Occipital lobe (tissue), 3 donors: ENCODE measurements at places on chromosomes 16 and 17.
A peak's percentile ranks its signal among the peaks of the same experiment; 100 is the strongest.

DNA sequence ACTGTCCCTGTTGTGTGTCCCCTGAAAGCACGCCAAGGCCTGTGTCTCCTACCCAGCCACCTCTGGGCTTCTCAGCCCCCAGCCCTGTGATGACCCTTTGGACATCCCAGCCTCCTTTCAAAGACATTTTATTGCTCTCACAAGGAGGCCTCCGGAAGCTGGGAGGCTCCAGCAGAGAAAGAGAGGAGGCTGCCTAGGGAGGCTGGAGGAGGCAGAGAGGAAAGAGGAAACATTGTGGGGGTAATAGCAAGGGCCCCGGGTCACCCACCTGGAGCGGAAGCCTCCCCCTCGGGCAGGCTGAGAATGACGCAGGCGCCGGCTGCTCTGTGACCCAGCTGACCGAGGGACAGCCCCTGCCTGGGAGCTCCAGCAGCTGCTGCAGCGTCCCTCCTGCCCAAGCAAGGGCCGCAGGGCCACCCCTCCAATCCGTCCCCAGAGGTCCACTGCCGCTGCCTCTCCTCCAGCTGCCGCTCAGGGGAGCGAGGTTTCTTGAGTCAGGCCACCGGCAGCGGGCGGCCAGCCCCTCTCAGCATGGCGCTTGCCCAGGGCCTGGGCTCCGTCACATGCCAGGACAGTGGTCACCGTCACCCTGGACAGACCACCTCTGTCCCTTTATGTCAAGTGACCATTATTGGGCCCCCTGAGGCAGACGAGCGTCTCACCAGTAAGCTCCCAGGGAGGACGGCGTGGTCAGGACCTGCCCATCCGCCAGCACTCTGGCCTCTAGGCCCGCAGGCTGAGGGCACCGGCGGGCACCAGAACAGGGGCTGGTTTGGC lies 29.3 kb downstream of the ACTG1 start:
- no peak for DNase-seq

DNA sequence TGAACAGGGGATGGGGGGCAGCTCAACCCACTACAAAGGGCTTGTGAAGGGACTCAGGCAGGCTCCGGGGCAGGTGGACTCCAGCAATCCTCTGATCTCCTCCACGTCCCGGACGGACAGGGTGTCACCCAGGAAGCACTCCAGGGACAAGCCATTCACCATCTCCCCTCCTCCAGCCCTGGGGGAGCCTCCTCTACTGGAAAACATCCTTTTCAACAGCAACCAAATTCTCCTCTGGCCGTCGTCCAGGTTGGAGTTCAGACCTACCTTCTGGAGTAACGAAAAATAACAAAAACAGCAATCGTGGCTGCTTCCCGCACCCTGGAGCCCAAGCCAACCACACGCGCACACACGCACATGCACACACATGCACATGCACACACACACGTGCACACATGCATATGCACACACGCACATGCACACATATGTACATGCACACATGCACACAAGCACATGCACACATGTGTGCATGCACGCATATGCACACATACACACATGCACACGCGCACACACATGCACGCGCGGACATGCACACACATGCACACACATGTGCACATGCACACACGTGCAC lies 8.9 kb upstream of the RBFOX3 start:
- no peak for DNase-seq

GRCh38 chr16:85553436-85554113 lies 59.5 kb upstream of the GSE1 start:
- no peak for DNase-seq

GRCh38 chr17:885971-886571 lies 93.5 kb downstream of the NXN start:
- no peak for DNase-seq

DNA sequence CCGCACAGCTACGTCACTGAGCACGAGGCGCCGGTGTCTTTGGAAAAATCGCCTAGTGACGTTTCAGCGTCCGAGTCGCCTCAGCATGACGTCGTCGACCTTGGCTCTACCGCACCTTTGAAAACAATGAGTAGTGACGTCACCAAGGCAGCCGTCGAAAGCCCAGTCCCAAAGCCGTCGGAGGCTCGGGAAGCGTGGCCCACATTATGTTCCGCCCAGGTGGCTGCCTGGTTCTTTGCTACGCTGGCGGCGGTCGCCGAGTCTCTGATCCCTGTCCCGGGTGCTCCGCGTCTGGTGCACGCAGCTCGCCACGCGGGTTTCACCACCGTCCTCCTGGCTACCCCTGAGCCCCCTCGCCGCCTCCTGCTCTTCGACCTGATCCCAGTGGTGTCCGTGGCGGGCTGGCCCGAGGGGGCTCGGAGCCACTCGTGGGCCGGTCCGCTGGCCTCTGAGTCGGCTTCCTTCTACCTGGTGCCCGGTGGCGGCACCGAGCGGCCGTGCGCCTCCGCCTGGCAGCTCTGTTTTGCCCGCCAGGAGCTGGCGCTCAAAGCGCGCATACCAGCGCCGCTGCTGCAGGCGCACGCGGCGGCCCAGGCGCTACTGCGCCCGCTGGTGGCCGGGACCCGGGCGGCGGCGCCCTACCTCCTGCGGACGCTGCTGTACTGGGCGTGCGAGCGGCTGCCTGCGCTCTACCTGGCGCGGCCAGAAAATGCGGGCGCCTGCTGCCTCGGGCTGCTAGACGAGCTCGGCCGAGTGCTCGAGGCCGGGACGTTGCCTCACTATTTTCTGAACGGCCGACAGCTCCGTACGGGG lies 1.5 kb downstream of the TMEM102 start:
- DNase-seq = no peak

GRCh38 chr17:47967607-47968252 lies 3.2 kb upstream of the CDK5RAP3 start:
- DNase-seq = no peak

DNA sequence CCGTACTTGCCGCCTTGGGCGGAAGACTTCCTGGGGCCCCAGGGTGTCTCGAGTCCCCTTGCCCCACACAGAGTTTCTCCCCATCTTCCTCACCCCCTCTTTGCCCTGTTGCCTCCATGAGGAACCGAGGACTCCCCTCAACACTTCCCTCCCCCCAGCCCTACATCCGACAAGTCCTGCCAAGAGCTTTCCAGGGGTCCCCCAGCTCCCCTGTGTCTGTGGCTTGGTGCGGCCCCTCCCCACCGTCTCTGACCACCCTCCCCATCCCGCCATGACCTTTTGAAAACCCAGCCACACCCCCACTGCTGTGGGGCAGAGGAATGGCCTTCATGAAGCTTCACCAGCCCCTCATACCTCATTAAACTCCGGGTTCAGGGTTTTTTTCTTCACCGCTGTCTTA lies 11.4 kb downstream of the SCGB1C2 start:
- no peak for DNase-seq

GRCh38 chr17:83035722-83036121 lies 43.7 kb upstream of the METRNL start:
- DNase-seq = no peak

GRCh38 chr16:2467528-2468232 lies 3.4 kb upstream of the NTN3 start:
- DNase-seq = peak; percentile 52

DNA sequence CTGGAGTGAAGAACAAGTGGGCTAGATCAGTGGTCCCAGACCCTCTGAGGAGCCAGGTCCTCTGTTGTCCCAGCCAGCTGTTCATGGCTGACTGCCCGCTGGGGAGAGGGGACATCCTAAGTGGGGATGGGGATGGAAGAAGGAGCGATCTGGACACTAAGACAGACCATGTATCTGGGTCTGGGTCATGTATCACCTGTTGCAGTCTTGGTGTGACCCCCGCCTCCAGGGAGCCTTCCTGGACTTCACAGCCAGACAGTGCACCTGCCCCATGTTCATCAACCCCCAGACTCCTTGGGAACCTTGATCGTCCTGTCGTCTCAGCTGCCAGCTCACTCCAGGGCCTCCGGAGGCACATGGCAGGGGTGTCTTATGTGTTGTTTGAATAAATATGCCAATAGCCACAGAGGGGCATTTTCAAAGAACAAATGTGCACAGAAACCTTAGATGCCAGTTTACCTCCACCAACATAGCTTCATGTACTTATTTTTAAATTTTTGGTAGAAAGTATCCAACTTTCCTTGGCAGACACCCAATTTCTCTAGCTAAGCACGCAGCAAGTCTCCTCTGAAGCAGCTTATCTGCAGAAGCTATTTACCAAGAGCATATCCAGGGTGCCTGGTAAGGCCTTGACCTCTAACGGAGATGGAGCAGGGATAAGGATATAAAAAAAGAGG lies 43.2 kb downstream of the CRISPLD2 start:
- DNase-seq = no peak

GRCh38 chr16:31301708-31302400 lies 42.1 kb downstream of the ITGAM start:
- DNase-seq = no peak
